Right cardiac atrium (tissue), 5 donors: ENCODE measurements at places on chromosomes 1 and 21.

DNA sequence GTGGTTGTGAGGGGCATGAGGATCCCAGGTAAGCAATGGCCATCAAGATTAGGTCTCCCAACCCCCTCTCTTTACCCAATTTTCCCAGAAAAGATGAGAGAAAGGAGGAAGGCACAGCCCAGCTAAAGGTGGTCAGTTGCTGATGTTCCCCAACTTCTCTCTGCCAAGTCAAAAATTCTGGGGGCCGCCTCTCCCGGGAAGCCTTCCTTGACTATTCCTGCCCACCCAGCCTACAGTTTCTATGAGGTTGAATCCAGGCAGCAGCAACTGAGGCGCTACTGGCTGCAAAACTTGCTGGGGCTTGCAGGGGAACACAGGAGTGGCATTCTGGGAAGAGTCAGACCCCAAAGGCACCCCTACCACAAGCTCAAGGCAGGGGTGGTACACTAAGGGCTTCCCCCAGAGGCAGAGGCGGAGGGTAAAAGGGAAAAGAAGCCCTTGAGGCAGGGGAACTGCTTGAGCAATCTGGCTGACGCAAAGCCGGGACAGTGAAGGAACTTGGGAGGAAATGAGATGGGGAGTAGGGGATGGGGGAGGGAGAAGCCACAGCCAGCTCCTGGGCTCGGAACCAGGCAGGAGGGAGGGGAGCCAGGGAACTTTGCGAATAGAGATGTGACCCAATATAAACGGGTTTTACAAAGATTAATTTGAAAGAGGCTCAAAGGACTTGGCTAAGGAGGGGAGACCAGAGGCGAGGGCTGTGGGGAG is 31.2 kb downstream of the SDC3 start:
- DNase-seq: peak; percentile 95

GRCh38 chr1:39729030-39729429 is 9.7 kb upstream of the PPIE start:
- no peak for DNase-seq

DNA sequence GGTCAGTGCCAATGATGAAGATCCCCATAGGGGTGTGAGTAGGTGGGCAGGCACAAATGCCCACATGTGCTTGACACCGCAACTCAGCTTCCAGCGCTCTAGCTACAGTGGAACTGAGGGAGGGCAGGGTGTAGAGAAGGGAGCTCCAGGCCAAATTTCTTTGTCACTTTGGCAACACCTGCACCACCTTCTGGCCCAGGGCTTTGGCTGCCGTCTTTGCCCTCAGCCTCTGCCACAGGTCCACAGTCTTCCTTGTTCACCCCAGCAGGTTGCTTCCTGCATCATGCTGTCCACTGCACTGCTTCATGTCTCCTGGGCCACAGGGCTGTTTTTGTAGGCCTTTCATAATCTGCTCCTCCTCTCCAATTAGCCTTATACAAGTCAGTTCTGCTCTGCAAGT is 20.4 kb upstream of the FMOD start:
- no peak for DNase-seq

- DNase-seq: no peak
These were observed 4.0 kb downstream of the PGLYRP4 start for GRCh38 chr1:153344718-153345025.

GRCh38 chr21:15743593-15743992 is 13.8 kb downstream of the USP25 start:
- no peak for DNase-seq

DNA sequence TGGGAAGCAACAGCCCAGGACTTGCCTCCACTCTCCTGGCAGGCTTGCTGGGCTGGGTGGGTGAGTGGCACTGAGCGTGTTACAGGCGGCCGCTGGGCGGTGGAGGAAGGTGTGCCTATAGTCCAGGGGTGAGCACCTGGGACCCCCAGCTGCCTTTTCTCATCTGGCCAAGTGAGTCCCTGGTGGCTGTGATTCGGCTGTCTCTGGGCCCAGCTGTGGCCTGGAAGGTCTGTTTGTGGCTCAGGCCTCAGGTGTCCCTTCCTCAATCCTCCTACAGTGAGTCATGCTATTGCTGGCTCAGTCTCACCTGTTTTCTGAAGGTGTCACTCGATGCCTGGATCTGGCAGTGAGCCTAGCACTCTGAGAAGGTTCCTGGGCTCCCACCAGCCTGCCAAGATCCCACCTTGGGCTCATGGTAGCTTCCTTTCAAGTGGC is 564.2 kb downstream of the PTPRU start:
- DNase-seq: no peak
